HT-29 (cell line): ENCODE measurements at places on chromosomes 7 and 10. TPM values are rescaled to one million over a fixed set of nuclear protein-coding genes. Genes with fewer than 3 reads are reported as not detected.

The SNX8 gene
- 41.7 and 44.0 TPM in 2 replicates for total RNA-seq

The AKR1C3 gene
- 87.6 and 95.6 TPM in 2 replicates for total RNA-seq

DNA sequence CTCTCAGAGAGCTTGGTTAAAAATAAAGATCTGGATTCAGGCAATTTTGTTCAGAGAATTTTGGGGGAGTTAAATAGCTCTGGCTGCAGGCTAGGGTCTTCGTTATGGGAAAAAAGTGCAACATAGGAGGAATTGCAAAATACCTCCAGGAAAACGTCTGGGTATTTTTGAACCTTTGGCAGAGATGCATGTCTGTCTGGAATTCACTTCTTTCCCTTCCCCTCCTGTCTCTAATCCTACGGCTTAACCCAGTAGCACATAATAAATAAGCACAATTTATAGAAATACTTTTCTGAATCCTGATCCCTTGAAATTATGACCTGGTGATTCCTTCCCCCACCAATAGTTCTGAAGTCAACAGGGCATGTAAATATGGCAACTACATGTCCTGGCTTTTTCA is 19.3 kb upstream of the NUP205 start:
- no peak for DNase-seq

GRCh38 chr10:75542906-75543305 is 111.5 kb downstream of the LRMDA start:
- DNase-seq: no peak

GRCh38 chr10:131870831-131871672 is 29.8 kb upstream of the PPP2R2D start:
- DNase-seq: no peak

- DNase-seq: no peak
Observed at GRCh38 chr7:102392330-102392729, 3.8 kb upstream of the PRKRIP1 start.

- DNase-seq: no peak
Observed at GRCh38 chr7:25694699-25695098, 457.3 kb upstream of the NFE2L3 start.

GRCh38 chr10:108204528-108205305 is 1040.2 kb upstream of the SORCS1 start:
- DNase-seq: peak; percentile 40

- peak; percentile 56 for DNase-seq
Observed at GRCh38 chr7:94620703-94621118, 35.2 kb downstream of the SGCE start.
